HFFc6 (cell line): ENCODE measurements at places on chromosomes 16 and 17. TPM values are rescaled to one million over a fixed set of nuclear protein-coding genes. Genes with fewer than 3 reads are reported as not detected.

GRCh38 chr16:73198481-73198880 lies 150.6 kb upstream of the ZFHX3 start:
- DNase-seq: no peak

GRCh38 chr17:34370376-34370996 lies 7.5 kb upstream of the CCL1 start:
- DNase-seq: no peak

GRCh38 chr16:12942861-12943260 lies 41.5 kb downstream of the SHISA9 start:
- DNase-seq: no peak

DNA sequence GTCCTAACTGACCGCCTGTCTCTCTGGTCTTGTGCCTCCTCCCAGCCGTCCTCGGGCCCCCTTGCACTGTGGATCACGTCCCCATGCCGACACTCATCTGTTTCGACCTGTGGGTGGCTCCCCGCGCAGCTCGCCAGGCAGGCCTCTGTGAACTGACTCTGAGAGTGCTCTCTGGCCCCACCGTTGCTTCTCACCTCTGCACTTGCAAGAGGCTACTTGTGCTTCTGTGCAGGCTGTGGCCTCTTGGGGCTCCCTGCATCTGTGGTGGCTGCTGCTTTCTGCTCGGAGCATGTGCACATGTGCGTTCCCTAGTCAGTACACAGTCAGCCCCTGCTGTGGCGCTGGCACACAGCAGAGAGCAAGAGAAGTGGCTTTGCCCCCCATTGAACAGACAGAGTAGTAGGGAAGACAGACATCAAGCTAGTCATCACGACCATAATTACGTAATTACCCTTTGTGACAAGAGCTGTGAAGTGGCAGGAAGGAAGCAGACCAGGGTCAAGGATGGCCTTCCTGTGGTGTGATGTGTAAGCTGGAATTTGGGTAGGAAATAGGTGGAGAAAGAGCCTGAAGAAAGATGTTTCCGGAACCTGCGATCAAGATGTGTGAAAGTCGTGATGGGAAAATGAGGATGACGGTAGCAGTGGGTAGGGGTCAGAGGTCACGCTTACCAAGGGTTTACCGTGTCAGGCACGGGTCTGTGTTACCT lies 256.0 kb upstream of the CACNG5 start:
- no peak for DNase-seq

- DNase-seq: no peak
Observed at GRCh38 chr16:15643946-15644250, 944 bp upstream of the MARF1 start.

DNA sequence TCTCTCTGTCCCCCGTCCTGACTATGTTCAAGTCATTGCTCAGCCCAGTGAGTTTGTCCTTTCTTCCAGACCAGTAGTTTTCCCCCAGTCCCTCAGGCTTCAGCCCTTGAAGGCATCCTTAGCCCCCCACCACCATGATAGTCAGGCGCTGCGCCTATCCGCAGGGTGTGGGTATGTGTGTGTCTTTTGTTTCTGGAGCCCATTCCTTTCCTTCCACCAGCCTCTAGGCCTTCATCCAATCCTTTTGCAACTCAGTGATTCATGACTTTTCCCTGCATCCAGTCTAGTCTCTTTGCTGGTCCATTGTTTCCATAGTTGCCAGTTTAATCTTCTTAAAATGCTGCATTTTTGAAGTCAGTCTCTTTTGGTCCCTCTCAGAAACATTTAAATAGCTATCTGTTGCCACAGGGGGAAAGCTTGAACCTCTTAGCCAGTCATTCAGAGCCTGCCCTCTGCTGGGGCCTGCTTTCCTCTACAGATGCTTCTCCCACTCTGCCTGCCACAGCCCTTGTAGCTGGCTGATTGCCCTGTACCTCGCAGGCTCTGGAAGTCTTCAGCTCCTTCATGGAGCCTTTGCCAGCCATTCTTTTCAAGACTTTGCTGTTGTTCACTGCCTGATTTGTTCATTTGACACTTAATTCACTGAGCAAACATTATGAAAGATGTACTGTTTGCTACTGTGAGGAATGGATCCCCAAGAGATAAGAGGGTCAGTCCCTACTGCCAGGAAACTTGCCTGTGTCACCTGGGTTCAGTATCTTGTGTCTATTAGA lies 55.9 kb upstream of the ADCY7 start:
- DNase-seq: peak; percentile 93

- DNase-seq: no peak
Observed at GRCh38 chr16:37511-37910, 15.9 kb downstream of the POLR3K start.

DNA sequence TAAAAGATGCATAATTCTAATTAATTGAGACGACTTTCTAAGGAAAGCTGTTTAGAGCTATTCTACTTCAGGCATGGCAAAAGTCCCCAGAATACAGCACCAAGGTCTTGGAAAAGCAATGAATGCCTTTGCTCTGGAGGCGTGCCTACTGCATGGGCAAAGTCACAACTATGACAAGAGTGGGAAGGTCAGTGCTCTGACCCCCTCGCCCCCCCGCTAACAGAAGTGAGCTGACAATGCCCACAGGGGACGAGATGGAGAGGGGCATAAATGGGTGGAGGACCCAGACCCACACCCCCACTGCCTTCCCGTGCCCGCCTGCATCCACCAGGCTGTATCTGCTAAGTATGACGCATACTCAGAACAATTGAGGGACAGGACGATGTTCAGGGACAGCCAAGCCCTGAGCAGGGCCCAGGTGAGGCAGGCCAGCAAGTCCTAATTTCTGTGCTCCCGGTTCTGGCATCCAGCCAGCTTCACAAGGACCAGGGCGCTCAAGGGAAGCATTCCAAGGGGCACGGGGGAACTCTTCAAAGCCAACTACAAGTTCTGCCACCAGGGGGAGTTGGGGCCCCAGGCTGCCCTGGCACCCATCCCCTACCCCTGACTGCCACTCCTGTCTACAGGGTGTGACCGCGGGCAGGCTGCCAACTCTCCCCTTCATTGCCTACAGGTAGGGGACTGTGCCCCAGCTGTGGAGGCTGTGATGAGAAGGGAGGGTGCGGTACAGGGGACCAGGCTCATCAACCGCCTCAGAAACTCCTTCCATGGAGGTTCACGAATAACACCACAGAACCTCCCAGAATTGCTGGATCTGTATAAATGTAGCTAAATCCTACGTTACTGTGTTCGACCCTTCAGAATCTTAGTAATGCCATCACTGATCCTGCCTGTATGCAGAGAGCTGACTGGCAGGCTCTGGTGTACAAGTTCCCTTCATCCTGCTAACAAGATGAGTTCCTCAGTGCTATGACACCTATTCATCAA lies 20.8 kb downstream of the NPRL3 start:
- peak; percentile 14 for DNase-seq

- peak; percentile 37 for DNase-seq
Observed at GRCh38 chr17:28726226-28726626, at the start of gene TLCD1. TSS of gene TLCD1 (minus strand) at chr17:28726233. CDS start at chr17:28726097, 136 bp downstream.

DRC3 gene
- total RNA-seq: 0.66 to 1.2 TPM (median 0.74 TPM) in 3 replicates

PARN gene
- 25.7 and 29.4 TPM in 2 replicates for total RNA-seq

SRL gene
- not detected in 3 replicates for total RNA-seq

CPHXL2 gene
- not detected in 2 replicates for total RNA-seq
